Esophagus muscularis mucosa (tissue), 4 donors: ENCODE measurements at places on chromosomes 6 and 20. TPM values are rescaled to one million over a fixed set of nuclear protein-coding genes. Genes with fewer than 3 reads are reported as not detected.

DNA sequence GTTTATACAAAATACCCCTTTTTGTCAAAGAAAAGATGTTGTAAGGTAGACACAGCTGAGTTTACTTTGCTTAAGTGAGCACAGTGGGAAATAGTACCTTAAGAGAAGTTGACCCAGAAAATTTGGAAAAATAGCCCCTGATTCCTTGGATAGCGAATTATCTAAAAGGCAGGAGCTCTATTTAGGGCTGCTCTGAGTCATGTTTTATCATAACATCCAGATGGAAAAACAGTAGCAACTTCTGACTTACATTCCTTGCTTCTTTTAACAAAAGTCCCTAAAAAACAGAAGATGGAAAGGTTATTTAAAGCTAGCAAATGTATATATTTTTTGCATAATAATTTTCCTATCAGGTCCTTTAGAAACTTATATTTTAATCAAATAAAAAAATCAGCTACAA, 59.0 kb downstream of the THEMIS start:
- H3K27me3 ChIP-seq = no peaks in the 10 kb centered on the region
- H3K36me3 ChIP-seq = no peaks in the 10 kb centered on the region
- no peak for DNase-seq
- H3K27ac ChIP-seq = no peak overlapping the region

DNA sequence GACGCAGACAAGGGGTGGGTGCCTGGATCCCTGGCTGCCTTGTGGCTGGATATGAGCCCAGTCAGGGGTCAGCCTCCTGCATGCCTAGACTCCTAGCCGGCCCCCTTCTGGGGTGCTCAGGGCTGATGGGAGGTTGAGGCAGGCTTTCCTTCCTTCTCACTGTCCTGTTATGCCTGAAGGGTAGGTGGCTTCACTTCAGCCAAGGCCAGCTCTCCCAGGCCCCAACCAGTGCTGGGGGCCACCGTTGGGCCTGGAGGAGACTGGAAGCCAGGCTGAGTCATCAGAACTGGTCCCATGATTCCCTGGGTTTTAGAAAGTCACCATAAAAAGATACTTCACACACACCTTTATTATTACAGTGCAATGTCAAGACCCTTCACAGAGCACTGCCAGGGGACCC, 2.9 kb upstream of the POU5F1 start:
- H3K27me3 ChIP-seq = no peaks in the 10 kb centered on the region
- no peaks in the 10 kb centered on the region for H3K36me3 ChIP-seq

DNA sequence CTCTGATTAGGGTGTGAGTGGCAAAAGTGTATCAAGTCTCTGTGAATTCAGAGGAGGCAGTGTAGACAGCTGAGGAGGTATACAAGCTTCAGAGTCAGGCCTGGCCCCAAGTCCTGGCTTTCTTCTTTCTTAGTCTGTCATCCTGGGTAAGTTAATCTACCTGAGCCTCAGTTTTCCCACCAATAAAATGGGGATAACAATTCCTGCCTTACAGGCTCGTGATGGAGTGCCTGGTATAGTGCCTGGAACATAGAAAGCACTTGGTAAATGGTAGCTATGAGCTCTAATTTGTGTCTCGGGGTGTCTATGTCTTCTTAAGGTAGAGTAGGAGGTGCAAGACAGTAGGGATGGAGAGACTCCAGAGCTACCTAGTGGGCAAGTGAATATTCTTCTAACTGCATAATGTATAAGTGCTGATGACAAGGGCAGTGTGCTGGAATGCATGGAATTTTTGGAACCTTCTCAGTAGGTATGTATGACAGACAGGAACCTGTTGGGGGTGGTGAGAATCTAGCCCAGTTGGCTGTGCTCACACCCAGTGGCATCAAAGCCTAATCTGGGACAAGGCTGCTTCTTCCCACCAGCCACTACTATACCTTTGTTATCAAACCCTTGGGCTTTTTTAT, 4.0 kb upstream of the SCUBE3 start:
- no peaks in the 10 kb centered on the region for H3K27me3 ChIP-seq
- no peak overlapping the region for H3K27ac ChIP-seq
- peaks cover 18% of the 10 kb centered on the region for H3K4me1 ChIP-seq
- DNase-seq = no peak
- H3K36me3 ChIP-seq = no peaks in the 10 kb centered on the region

DNA sequence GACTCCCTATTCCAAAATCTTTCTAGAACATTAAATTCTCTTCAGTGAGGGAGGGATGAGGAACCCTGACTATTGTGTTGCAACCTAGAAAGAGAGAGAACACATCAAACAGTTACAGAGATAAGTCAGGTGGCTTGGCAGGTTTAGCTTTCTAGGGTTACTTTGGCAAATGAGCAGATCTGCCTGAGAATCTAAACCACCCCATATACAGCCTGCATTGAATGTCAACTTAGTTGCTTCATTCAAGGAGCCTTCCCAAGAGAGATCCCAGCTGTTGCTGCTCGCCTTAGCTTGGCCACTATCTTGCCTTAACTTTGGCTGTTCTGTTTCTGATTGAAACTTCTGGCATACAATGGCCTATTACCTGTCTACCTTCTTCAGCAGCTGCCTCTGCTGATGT, 74.7 kb upstream of the TCF21 start:
- H3K4me3 ChIP-seq = no peak overlapping the region
- H3K27me3 ChIP-seq = no peaks in the 10 kb centered on the region
- no peaks in the 10 kb centered on the region for H3K36me3 ChIP-seq
- H3K27ac ChIP-seq = no peak overlapping the region

MATN4 gene
- total RNA-seq = 0.17 TPM

HLA-DPA1 gene
- 89.9 TPM for total RNA-seq
